Left ventricle myocardium inferior (tissue), 1 donor: ENCODE measurements at places on chromosomes 1 and 21. TPM values are rescaled to one million over a fixed set of nuclear protein-coding genes. Genes with fewer than 3 reads are reported as not detected.

The NBPF20 gene
- total RNA-seq = 0.88 TPM

The CD5L gene
- total RNA-seq = 0.52 TPM

The LRRC38 gene
- 0.30 TPM for total RNA-seq

The CCDC17 gene
- 1.2 TPM for total RNA-seq

The TMCC2 gene
- 2.5 TPM for total RNA-seq

The TADA1 gene
- 10.2 TPM for total RNA-seq

The ZMPSTE24 gene
- 33.8 TPM for total RNA-seq

The PADI4 gene
- total RNA-seq = 0.22 TPM

The FAM163A gene
- 0.16 TPM for total RNA-seq
